AG08395 (cell line): ENCODE measurements at places on chromosomes 11 and 22.

DNA sequence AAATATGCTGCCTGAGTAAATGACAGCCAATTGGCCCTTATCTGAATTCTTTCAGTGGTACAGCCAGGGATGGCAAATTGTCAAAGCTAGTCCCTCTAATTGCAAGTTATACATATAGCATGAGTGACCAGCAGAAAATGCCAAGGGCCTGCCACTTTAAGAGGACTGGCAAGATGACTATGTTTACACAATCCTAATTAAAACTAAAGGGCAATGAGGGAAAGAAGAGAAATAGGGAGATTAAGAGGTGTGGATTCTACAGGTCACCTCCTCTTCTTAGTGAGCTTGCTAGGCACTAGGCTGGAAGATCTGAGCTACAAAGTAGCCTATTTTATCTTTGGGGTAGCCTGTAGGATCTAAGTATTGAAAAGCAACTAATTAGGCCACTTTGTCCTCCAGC is 13.5 kb downstream of the NUMA1 start:
- no peak for DNase-seq

- no peak for DNase-seq
Measured at GRCh38 chr11:92511522-92512203, 287.0 kb downstream of the FAT3 start.

DNA sequence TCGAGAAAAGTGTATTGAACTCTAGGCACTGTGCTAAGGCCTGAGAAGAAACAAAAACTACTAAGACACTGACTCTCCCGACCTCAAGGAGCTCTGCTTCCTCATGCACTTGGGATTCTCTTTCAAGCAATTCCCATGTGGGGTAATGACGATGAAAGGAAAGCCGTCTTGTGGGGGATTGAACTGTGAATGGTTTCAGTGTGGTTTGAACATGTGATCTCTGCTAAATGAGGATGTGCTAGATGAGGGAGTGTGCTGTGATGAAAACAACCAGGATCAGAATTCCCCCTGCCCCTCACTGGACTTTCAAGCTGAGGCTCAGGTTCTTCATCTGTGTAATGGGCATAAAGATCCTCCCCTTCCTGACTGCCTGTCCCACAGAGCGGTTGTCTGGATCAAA is 74.9 kb downstream of the DEPDC5 start:
- DNase-seq, result no peak

DNA sequence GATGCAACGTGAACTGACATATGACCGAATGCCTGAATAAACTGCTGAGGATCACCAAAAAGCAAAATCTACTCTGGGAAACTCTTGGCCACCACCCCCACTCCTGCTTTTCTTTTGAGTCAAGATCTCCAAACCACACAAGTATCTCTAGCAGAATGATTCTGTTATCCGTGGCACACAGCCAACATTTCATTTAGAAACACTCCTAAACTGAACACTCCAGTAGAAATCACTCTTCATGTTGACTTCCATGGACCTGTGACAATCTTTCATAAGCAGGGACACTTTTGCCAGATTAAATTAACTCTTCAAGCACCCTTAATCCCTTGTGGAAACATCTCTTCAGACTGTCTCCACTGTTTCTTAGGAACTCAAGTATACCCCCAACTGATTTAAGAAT is 44.4 kb downstream of the VSIG10L2 start:
- DNase-seq, result peak; percentile 65

GRCh38 chr22:42270510-42271190 is at the start of gene TCF20:
Gene TCF20 (minus strand): TSS chr22:42270653. CDS start chr22:42215305, 55,348 bp downstream.
- peak; percentile 91 for DNase-seq

GRCh38 chr11:104442321-104442720 is 278.4 kb upstream of the PDGFD start:
- DNase-seq, result no peak
